ENCODE measurements at places on chromosomes 2 and 18.
A peak's percentile ranks its signal among the peaks of the same experiment; 100 is the strongest.

DNA sequence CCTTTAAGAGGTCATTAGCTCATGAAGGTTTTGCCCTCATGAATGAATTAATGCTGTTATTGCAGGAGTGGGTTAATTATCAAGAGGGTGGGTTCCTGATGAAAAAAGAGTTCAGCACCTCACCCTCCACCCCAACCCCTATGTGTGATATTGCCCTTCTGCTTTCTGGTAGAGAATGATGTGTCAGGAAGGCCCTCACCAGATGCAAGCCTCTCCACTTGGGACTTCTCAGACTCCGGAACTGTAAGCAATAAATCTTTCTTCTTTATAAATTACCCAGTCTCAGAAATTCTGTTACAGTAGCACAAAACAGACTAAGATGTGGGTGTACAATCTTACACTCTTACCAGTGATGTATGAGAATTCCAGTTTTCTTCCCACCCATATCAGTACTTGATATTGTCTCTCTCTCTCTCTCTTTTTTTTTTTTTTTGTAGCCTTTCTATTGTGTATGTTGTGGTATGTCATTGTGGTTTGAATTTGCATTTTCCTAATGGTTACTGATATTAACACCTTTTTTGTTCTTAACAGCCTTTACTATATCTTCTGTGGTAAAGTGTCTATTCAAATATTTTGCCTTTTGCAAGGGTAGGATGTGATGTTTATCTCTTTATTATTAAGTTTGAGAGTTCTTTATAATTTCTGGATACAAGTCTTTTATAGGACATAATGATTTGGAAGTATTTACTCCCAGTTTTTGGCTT, 10.4 kb upstream of the MAP2 start:
- no peak for DNase-seq

DNA sequence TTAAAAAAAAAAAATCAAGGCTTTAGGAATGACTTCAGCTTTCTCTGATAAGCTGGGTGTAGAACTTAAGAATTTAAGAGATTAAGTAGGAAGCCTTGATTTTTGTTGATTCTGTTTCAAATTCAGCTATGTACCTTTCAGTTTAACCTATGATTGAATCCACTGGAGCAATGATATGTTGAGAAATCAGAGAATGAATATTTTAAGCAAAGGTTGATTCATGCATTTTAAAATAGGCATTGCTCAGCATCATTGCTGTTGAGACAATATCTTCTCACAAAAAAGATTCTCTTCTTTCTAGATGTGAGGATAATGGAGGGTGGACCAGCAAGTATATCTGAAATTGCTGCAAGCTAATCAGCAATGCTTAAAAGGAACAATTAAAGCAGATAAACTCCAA, 109.8 kb downstream of the MAP3K20 start:
- DNase-seq, result no peak

DNA sequence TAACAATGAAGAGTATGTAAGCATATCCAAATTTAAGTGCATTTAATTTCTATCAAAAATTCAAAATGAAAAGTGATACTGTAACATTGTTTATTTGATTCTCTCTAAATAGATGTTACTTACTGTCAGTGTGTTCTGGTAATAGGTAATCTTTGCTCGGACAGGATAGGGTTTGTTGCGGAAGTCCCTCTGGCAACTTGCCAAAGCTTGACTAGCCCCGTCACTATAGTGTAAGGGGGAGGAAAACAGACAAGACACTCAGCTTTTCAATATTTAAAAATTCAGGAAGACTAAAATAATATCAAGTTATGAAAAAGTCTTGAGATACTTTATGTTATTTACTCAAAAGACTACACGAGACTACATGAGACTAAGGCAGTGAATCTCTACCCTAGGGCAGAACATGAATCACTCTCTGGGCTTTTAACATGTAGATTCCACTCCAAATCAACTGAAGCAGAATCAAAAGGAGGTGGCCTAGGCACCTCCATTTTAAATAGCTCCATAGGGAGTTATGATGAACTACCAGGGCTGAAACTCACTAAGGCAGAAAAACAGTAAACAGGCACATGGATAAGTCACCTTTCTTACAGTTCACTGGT, 5.9 kb downstream of the LMAN1 start:
- no peak for DNase-seq

GRCh38 chr2:130332271-130333073, 10.2 kb upstream of the IMP4 start:
- peak; percentile 68 for DNase-seq

- DNase-seq, result no peak
Observed at GRCh38 chr2:1598800-1599199, 145.5 kb downstream of the PXDN start.

DNA sequence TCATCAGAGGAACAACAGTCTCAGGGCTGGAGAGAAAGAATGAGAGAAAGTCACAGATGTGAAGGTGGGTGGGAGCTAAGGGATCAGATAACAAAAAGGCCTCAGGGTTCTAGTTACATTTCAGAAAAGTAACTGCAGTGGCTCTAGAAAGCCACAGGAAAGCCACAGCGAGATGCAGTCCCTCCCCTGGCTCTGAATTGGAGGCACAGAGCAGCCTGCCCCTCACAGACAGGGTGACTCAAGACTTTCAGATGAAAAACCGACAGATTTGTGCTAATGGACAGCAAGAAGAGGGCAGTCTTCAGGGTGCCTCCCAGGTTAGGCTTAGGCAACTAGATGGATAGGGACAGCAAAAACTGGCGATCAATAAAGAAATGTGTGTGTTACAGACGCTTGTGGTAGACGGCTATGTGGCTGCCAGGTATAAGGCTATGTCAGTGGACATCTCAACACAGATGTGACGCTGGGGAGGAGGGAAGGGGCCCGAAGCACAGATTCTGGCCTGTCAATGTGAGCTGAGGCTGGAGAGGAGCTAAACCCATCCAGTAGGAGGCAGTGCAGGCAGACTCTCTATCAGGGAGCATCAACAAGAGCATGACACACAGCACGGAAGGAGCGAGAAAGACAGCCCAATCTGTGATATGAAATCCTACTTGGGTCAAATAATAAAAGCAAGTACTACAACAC, 26.2 kb downstream of the UNC50 start:
- DNase-seq, result no peak

DNA sequence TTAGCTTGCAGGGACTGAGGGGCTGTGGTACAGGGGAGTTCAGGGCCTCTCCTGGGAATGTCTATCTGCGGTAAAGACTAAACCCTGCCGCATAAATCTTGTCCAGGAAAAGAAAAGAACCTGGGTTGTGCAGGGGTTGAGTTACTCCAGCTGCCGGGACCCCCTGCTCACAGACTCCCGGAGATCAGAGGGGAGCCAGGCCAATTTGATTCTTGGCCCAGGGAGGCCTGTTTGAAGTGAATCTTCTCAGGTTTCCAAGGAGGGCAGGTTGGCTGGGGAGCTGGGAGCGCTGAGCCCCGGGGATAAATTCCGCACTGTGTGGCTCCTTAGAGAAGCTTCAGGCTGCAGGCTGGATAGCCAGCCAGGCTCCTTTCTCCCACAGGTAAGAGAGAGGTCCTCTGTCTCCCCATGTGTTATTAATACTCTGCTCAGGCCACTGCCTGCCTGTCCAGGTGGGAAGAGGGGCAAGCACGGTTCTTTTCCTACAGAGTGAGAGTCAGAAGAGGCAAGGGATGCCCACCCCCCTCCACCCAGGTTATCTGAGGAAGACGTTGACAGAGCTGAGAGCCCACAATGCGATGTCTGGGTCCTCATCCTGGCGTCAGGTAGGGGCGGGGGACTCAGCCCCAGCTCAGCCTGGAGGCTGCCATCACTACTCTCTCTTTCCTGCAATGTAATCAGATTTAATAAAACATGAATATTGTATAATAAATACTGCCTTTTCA, 82.7 kb downstream of the LONRF2 start:
- DNase-seq, result no peak

DNA sequence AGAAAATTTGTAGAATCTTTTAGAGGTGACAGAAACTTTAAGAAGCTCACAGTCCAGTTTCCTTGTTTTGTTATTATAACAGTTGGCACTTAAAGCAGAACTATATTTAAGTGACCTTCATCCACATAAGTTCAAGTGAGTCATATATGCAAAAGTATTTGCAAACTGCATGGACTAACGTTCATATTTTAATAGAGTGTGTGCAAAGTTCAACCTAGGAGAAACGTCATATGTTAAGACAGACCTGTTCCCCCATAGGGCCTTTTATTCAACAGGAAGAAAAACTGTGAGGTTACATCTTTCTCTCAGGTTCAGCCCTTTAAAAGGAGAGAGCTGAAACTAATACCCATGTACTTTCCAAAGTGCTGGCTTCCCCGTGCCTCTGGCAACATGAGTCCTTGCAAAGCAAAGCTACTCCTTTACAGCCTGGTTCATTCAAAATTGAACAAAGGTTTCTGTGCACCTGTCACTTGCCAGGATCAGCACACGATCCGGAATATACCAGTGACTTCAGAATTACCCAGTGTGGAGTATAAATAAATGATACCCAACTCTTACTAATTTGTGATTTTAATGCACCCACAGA, 280.0 kb upstream of the RAB12 start:
- DNase-seq, result no peak

DNA sequence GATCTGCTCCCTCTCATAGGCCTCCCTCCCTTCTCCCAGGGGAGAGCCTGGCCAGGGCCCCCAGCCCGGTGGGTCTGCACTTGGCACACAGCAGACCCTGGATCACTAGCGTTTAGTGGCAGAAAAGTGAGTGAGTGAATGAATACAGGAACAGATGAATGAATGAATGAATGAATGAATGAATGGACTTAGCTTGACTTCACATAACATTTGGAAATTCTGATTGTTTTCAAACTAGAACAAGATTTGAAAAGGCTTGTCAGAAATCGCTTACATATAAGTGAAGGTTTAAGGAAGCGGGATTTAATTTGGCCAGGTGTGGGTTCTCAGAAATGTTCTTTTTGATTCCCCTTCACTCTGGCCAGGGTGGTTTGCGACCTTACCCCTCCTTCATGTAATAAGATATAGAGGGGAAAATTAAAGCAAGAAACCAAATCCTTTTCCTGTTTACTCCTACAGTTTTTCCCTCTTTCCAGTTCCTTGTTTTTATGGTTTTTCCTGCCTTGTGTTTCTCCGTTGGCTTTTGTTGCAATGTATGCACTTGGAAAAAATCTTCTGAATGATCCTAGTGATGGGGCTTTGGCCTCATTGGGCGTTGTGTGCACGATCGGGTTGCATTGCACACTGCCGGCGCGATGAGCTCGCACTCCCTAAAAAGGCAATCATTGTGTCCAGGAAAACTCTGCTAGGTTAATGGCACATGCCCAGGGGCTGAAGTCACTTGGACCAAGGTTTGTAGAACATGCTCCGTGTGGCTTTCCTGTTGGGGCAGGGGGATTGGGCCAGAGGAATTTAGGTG, 16.4 kb downstream of the LRRFIP1 start:
- DNase-seq, result no peak

GRCh38 chr2:202007015-202007982, 26.4 kb upstream of the FZD7 start:
- no peak for DNase-seq

DNA sequence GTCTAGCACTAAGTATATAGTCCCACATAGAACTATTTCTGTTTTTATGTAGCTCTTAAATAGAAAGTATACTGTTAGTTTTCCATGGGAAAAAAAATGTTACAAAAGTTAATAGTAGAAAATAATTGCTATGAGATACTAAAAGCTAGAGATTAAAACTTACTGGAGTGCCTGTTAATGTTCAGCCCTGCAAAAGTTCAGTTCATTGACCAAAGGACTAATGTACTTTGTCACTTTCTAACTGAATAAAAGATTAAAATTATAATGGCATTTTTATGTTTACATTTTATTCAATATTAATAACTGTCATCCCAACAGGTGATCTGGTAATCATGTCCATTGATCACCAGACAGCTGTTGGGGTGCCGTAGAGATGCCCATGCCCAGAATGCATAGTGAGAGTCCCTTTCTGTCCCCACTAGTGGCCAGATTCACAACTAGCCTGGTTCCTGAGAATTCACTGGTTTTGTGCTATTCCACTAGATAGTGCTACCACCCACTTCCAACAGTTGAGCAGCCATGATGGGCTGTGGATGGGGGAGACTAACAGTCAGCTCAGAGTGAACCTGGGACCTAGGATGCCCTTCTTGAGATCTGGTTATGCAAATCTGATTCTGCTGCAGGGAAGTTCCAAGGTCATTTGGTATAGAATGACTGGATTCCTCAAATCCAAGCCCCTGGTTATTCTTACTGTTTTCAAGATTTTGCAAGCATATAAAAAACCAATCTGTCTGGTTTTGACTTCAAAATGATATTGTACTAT, 57.8 kb downstream of the AFTPH start:
- no peak for DNase-seq

GRCh38 chr2:127525691-127526131, 578 bp downstream of the IWS1 start:
- DNase-seq, result peak; percentile 20

DNA sequence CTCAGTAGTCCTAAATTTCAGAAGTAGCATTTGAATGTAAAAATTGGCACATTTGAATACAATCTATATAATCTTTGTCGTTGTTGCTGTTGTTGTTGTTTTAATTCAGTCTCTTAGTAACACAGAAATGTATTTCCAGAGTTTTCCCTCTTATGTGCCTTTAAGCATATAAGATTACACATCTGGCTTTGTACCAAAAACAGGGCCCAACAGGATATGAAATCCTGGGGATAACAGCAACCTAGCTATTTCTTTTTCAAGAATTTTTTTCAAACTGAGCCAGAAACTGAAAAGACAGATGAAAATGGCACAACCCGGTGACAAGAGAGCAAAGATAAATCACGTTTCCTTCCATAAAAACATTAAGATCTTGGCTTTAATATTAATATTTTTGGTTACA, 906.7 kb downstream of the NRXN1 start:
- DNase-seq, result no peak

DNA sequence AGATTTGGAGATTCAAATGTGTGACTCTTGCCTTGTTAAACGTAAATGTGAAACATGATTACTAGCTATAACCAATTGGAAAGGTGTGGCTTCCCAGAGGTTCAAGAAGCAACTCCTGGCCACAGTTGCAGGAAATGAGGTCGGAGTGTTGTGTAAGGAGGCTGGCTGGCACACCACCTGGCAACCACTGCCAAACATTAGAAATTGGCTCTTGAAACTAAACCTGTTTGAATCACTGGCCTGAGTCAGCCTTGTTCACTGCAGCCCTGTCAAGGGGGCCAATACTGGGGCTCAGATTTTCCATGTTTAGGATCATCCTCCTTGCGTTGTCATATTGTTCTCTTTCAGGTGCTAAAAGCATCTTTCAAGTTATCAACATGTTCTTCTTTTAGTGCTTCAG, 206.3 kb downstream of the ARL6IP6 start:
- no peak for DNase-seq

DNA sequence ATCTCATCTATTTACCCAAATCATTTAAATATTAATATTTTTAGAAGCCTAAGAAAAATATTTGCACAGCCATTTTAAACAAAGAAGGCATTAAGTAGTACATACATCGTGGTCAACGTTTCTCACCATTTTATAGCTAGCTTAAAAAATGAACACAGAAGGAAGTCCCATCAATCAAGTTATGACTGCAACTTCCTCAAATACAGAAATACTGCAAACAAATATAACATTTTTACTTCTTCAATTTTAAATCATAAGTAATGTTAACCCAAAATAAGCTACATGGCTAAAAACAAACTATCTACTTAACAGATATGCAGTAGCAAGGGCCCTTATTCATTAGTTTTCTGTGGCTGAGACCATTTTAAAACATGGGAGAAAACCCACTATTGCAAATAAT, 30.6 kb downstream of the ITSN2 start:
- peak; percentile 22 for DNase-seq

All from inflammatory macrophage (primary cell).